H4 (cell line): ENCODE measurements at places on chromosomes 12 and 14. TPM values are rescaled to one million over a fixed set of nuclear protein-coding genes. Genes with fewer than 3 reads are reported as not detected.

DNA sequence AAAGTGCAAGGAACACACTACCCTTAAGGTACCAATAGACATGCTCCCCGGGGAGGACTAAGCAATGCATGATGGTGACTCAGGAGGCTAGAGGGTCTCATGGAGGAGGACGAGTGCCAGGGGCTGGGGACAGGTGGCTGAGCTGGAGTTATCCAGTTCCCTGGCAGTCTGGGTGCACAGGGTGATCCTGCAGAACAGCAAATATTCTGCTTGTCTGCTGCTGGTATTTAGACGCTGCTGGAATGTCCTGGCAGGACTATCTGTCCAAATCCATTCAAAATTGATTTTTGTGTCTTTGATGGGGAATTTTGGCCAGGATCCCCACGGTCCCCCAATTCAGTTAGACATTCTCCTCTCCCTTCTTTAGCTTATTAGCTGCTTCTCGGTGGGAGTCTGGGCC lies 138.7 kb downstream of the C12orf75 start:
- DNase-seq, result no peak

DNA sequence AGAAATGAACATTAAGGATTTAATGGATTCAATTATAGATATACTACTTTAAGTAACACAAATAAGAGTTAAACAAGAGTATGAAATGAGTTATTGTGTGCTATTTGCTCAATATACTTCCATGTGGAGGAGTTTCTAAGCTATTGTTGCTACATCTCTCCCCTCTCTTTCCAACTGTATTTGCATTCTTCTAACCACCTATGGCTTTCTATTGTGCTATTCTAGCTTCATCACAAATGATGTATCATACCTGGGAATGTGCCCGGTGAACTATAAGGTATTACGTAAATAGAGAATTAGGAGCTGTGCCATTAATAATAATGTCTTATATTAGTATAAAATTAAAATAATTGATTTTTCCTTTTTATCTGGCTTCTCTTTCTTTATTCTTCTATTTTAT lies 87.1 kb upstream of the PLEKHG7 start:
- no peak for DNase-seq

GRCh38 chr12:2835691-2836403 lies 1.0 kb upstream of the NRIP2 start:
- DNase-seq, result no peak

GRCh38 chr12:120652656-120653435 lies 12.4 kb downstream of the CABP1 start:
- no peak for DNase-seq

- peak; percentile 91 for DNase-seq
These were observed 22.4 kb downstream of the SLC7A8 start for GRCh38 chr14:23160924-23161522.

- DNase-seq, result no peak
These were observed 330.3 kb downstream of the TMTC2 start for GRCh38 chr12:83016991-83017390.

GRCh38 chr12:124925117-124925516 lies 10.7 kb upstream of the UBC start:
- no peak for DNase-seq

DNA sequence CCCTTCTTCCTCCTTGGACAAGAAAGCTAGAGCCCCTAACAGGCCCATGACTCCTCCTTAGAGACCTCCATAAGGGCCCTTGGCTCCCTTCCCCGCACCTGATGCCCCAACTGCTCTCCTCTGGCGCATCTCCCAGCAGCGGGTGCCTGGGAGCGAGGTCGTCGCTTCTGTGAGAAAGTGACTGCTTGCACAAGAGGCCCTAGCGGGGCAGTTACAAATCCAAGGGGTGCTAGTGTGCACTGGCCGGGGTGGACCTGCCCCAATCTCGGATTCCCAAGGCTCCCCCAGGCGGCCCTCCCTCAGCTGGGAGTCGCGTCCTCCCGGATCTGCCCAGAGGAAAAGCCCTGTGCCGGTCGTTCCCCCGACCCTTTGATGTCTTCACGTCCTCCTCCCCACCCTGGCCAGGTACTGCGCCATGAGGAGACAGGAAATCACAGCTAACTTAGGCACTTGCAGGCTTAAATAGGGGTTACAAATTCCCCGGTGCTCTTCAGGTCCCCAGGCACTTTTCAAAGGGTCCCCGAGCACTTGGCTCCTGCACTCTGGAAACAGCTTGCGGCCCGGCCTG lies 2.8 kb downstream of the NKX2-8 start:
- DNase-seq, result no peak

Gene DNAI7
- 0.23 and 0.60 TPM in 2 replicates for total RNA-seq
